ENCODE measurements at places on chromosomes 13 and 19.

GRCh38 chr19:19662871-19663255 is 613 bp downstream of the ATP13A1 start:
- DNase-seq, result no peak

- DNase-seq, result no peak
These were observed 1.4 kb downstream of the U2AF1L4 start for GRCh38 chr19:35743640-35744429.

GRCh38 chr13:30307194-30307970 is at the start of gene KATNAL1:
TSS of gene KATNAL1 (minus strand) at chr13:30307551. CDS start at chr13:30283777, 23,774 bp downstream.
- peak; percentile 55 for DNase-seq

DNA sequence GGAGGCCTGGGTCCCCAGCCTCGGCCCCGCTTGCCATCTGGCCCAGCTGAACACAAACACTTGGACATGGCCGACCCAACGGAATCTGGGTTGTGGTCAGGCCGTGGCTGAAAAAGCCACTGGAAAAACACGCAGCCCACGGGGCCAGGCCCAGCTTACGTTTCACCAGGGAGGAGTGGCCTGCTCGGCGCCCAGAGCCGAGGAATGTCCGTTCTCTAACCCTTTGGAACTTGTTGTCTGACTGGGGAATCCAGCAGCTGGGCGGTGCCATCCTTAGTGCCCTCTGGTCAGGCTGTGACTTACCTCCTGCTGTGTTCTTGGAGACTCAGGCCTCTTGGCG is 13.8 kb downstream of the CILP2 start:
- no peak for DNase-seq

GRCh38 chr19:56092685-56093631 is 28.1 kb downstream of the ZNF787 start:
- DNase-seq, result no peak

GRCh38 chr13:75415171-75415570 is 66.8 kb downstream of the TBC1D4 start:
- no peak for DNase-seq

- DNase-seq, result no peak
These were observed 42.8 kb upstream of the NDUFS7 start for GRCh38 chr19:1340681-1341469.

GRCh38 chr19:39407410-39407659 is 688 bp downstream of the ZFP36 start:
- no peak for DNase-seq

- no peak for DNase-seq
These were observed 31.9 kb downstream of the SLC25A42 start for GRCh38 chr19:19095691-19096090.

DNA sequence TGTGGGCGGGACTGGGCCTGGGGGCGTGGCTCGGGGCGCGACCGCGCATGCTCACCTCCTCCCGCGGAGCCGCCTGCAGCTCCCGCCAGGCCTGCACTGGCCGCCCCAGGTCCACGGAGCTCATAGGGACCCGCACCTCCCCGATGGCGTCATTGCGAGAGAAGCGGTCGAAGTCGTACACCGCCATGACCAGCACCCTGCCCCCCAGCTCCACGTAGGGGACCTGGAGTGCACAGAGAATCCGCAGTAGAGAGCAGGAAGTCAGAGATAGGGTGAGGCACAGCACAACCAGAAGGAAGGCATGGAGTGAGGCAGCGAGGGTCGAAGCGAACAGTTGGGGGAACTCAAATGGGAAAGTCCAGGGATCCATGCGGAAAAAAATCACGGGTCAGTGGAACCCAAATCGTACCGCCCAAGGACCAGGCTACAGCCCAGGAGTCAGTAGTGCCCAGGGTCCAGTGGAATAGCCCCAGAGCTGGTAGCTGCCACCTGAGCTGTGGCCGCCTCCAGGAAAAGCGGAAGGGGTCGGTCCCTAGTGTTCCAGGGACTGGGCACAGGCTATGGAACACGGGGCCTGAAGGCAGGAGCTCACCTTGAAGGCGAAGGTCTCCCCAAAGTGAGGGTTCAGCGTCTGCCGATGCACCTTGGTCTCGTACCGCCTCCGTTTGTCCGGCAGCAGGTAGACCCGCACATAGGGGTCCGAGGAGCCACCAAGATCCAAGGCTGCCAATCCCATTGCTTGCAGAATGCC is 4.8 kb downstream of the SYT5 start:
- no peak for DNase-seq

DNA sequence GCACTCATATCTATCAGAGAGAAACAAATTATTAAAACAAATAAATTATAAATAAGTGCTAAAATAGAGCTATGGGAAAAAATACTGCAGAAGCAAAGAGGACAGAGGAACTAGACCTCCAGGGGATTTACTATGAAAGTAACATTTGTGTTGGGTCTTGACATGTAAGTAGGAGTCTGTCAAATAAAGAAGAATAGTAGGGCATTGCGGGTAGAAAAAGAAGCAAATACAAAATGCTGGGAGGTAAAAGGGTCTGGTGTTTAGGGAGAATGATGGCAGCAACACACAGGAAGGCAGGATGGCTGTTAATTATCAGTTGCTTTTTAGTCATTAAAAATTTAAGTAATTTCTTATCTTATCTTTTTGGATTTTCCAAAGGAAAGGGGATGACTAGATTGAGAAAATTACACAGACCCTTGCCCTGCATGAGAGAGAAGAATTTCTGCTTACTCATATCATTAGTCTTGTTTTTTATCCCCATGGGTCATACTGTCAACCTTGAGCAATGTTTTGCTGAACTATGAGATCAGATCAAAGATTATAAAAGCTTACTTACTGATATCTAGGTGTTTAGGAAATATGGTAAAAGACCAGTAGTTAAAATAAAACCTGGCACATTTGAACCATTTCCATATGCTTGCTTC is 472.7 kb downstream of the DIAPH3 start:
- DNase-seq, result no peak

DNA sequence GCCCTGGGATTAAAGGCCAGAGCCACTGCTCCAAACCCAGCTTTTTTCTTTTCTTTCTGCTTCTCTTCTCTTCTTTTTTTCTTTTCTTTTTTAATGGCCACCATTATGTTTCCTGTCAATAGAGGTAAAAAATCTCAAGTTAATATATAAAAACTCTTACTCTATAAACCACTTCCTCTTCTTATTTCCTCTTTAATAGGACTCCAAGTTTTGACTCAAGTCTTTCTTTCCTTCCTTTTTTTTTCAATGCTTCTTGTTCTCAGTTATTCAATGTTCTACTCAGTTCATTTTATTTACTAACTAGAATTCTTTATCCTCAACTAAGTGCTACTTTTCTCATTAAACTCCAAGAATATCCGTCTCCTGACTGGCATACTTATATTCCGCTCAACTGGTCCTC is 27.1 kb upstream of the MYCBP2 start:
- no peak for DNase-seq

DNA sequence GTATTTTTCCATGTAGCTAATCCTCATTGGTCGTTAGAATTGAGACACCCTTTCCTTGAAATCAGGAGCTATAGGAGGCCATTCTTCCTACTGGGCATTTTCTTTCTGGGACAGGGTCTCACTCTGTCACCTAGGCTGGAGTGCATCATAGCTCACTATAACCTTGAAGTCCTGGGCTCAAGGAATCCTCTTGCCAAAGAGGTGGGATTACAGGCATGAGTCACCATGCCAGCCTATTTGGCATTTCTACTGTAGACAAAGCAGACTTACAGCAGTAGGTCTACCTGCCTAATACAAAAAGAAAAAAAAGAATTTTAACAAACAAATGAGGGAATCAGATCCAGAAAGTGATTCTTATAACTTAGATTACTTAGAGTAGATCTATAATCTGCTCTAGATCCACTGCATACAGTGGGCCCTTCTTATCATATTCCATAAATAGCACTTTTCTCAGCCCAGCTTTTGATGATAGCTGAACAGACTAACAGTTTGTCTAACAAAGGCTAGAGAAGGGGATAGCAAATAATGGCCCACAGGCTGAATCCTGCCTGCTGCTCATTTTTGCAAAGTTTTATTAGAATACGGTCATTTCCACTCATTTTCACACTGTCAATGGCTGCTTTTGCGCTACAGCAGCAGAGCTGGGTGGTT is 36.7 kb upstream of the USPL1 start:
- no peak for DNase-seq

DNA sequence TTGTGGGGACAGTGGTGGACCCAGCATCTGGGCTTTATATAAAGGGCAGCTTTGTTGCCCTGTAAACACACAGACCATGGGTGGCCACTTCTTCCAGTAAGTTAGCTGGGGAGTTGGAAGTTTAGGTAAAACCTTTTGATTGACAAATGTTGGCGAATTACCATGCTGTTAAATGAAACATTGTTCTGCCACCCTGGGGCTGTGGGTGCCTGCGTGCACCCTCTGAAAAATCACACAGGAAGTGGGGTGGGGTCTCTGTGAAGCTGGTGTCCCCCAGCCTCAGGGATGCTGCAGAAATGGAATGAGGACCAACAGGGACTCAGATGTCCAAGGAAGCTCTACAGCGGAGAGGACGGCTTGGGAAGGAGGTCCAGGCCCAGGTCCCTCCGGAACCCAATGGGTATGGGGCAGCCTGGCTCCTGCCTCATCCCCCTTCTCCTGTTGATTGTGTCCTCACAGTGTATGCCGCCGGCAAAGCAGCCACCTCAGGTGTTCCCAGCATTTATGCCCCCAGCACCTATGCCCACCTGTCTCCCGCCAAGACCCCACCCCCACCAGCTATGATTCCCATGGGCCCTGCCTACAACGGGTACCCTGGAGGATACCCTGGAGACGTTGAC is 2.8 kb upstream of the USF2 start:
- no peak for DNase-seq

GRCh38 chr13:37158481-37158880 is 53.0 kb upstream of the CSNK1A1L start:
- DNase-seq, result no peak

DNA sequence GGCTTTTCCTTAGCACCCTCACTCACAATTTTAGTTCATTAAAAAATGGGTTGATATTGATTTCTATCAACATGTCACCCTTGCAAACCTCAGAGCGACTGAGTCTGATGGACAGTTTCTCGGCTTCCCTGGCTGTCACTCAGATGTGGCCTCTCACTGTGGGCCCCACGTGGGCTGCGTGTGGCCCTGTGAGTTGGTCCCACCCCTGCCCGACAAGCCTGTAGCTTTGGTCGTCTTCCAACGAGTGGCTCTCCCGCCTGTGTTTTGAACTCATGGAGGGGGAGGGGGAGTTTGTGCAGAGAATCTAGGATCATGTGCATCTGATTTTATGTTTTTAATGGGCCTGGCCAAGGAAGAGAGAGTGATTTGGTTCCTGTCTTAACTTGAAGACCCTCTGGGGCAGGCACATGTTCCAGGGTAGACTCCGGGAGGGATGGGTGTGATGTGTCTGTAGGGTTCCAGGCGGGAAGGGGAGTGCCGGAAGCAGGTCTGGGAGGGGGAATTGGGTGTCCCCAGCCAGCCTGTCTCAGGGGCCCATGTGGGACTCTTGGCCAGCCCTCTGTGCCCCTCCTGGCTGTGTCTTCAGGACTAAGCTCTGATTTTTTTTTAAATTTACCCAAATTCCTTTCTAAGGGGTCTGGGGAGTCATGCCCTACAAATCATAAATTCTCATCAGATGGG is 18.9 kb downstream of the ATP11A start:
- DNase-seq, result no peak

DNA sequence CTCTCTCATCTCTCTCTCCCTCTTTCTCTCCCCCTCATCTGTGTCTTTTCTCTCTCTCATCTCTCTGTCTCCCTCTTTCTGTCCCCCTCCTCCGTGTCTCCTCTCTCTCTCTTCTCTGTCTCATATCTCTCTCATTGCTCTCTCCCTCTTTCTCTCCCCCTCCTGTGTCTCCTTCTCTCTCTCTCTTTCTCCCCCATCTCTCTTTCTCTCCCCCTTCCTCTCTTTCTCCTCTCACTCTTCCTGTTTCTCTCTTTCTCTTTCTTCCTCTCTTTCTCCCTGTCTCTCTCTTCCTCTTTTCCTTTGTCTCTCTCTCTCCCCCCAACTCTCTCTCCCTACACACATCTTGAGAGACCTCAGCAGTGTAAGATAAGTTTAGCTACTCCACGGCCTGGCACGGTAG is 4.9 kb upstream of the RDH13 start:
- DNase-seq, result no peak

GRCh38 chr19:55095260-55096060 is 19.8 kb downstream of the EPS8L1 start:
- no peak for DNase-seq

- no peak for DNase-seq
These were observed 11.9 kb downstream of the SACS start for GRCh38 chr13:23421596-23421995.

DNA sequence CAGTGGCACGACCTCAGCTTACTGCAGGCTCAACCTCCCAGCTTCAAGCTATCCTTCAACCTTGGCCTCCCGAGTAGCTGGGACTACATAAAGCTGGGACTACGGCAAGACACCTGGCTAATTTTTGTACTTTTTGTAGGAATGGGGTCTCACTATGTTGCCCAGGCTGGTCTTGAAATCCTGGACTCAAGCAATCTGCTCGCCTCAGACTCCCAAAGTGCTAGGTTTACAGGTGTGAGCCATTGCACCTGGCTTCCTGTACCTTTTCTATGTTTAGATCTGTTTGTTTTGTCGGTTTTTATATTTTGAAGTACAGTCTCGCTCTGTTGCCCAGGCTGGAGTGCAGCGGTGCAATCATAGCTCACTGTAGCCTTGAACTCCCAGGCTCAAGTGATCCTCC is 17.5 kb upstream of the TICAM1 start:
- DNase-seq, result no peak

- no peak for DNase-seq
These were observed 17.7 kb upstream of the CSNK1G2 start for GRCh38 chr19:1923319-1923718.

DNA sequence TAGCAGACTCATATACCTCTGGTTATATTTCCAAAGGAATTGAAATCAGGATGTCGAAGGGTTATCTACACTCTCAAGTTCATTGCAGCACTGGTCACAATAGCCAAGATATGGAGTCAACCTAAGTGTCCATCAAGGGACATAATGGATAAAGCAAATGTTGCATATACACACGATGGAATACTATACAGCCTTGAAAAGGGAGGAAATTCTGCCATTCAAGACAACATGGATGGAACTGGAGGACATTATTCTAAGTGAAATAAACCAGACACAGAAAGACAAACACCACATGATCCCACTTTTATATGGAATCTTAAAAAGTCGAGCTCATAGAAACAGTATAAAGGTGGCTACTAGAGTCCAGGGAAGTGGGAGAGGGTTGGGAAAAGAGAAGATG is 13.6 kb upstream of the ERCC1 start:
- no peak for DNase-seq

GRCh38 chr19:56321254-56321988 is 6.8 kb upstream of the ZSCAN5A start:
- DNase-seq, result no peak

GRCh38 chr19:1668486-1669270 is 16.3 kb upstream of the TCF3 start:
- no peak for DNase-seq

DNA sequence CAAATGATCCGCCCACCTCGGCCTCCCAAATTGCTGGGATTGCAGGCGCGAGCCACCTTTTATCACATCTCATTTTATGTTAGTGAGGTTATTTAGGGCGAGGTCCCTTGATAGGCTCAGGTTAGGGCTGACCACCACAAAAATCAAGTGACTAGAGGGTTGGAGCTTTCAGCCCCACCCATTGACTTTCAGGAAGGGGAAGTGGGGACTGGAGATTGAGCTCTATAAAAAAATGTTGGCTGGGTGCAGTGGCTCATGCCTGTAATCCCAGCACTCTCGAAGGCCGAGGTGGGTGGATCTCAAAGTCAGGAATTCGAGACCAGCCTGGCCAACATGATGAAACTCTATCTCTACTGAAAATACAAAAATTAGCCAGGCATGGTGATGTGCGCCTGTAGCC is 20.1 kb downstream of the FPR3 start:
- DNase-seq, result no peak
